Left ventricle myocardium superior (tissue), 1 donor: ENCODE measurements at places on chromosomes 16 and 17. TPM values are rescaled to one million over a fixed set of nuclear protein-coding genes. Genes with fewer than 3 reads are reported as not detected.

GRCh38 chr17:9928601-9929333 lies 23.7 kb upstream of the RCVRN start:
- no peak for DNase-seq

The KRT33A gene
- not detected for total RNA-seq

The MT1M gene
- total RNA-seq, result 6.8 TPM

DNA sequence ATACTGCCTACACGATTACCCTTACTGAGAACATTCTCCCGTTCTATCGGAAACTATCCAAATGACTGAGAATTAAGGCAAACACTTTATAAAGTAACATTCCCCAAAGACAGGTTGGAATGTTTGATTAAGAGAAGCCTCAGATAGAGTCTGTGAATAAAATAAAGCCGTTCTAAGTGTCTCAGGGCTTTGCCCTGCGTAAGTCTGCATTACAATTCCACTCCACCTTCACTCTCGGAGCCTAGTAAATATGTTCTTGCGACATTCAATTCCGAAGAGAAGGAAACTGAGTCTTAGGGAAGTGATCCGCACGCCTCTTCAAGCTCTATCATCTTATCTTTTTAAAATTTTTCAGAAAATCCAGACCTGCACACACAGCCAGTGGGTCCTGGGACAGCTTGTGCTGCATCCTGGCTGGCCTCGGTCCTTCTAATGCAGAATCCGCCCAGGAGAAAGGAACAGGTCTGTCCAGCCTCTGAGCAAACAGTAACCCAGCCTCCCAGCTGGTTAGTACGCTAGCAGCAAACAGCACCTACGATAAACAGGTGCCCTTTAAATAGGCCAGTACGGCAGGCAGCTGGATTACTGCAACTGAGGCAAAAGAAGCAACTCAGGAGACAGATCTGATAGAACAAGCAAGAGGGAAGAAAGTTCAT lies 254.1 kb upstream of the IRX3 start:
- DNase-seq, result no peak

The OR3A3 gene
- total RNA-seq, result not detected

The PRR14 gene
- 22.0 TPM for total RNA-seq

The CFDP1 gene
- 24.7 TPM for total RNA-seq

DNA sequence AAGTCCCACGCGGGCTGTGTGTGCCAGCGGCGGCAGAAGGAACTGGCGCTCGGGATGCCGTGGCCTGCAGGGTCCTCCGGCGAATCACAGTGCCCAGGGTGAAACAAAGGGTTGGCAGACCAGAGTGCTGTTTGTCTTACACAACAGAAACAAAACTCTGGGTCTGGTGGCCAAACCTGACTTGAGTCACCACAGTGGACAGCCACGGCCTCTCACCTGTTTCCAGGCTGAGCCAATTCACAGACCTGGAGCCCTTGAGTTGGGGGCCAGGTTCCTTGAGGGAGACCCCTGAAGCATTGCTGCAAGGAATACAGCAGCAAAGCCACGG lies 2.1 kb upstream of the CHMP6 start:
- no peak for DNase-seq

- no peak for DNase-seq
Observed at GRCh38 chr16:27822529-27822928, 241.0 kb downstream of the GSG1L start.

GRCh38 chr17:78539781-78540180 lies 37.4 kb downstream of the DNAH17 start:
- DNase-seq, result no peak

GRCh38 chr16:27918755-27919154 lies 144.8 kb downstream of the GSG1L start:
- no peak for DNase-seq

GRCh38 chr17:47719411-47720152 lies 13.5 kb upstream of the TBX21 start:
- DNase-seq, result no peak

The BOLA2B gene
- 49.5 TPM for total RNA-seq

DNA sequence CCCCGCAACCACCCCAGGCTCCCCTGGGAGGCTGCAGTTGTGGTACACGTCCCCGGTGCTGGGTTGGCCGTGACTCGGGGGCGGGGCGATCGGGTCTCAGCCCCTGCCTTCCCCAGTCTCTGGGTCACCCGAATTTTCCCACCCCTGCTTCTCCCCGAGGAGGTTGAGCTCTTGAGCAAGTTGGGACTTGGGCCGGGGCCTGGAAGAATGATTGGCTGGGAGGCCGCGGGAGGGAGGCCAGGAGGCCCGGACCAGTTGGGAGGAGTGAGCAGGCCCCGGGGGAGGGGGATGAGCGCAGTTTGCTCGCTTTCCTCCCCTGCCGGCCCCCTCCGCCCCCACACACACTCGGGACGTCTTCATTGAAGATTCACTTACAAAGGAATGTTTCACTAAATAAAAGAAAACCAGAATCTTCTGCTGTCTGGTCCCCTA lies 4.5 kb upstream of the HEXIM1 start:
- peak; percentile 94 for DNase-seq

DNA sequence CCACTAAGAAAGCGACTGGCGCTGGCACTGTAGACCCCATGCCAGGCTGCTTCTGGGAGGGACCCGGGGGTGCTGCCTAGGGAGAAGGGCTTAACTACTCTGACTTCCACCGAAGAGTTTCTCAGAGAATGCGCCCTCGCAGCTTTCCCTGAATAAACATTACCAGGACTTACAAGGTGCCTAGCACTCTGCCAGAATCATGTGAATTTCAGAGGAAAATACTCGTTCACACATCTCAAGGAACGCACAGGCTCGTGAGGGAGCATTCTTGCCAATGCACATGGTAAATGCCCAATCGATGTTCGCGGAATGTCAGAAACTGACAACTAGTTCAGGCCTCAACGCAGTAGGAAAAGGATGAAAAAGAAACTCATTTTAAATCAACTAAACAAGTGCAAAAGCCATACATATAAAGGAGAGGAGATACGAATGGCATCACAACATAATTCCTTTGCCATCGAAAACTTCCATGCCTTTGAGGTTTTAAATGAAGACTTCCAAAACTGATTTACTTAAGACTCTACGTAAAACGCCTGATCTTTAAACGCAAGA lies 999 bp downstream of the CMC2 start:
- DNase-seq, result no peak

DNA sequence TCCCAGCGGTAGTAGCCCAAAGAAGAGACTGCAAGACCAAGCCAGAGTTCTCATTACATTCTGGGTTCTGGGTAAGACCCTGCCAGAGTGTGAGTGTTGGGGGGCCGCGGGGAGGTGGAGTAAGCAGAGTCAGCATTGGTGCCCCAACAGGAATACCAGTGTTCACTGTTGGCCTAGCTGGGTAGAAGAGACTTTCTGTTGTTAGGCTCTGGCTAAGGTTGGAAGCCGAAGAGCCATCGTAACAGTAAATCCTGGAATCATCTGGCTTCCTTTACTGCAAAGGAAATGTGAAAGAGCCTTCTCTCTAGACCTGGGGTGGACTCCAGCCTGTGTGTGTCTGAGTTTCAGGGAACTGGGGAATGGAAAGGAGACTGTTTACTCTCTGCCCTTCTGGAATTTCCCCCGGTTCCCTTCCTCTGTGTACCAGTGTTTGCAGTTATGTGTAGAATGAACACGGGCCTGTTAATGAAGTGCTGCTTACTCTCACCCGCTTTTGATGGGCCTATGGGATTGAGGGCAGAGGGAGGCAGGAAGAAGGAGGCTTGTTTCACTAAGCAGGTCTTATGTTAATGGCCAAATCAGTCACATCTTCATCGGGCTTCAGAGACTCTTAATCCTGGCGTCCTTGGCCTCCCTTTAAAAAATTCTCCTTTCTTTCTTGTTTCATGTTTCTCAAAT lies 68.5 kb downstream of the WWP2 start:
- no peak for DNase-seq

- DNase-seq, result peak; percentile 40
Observed at GRCh38 chr16:88685156-88686061, 898 bp downstream of the SNAI3 start.

DNA sequence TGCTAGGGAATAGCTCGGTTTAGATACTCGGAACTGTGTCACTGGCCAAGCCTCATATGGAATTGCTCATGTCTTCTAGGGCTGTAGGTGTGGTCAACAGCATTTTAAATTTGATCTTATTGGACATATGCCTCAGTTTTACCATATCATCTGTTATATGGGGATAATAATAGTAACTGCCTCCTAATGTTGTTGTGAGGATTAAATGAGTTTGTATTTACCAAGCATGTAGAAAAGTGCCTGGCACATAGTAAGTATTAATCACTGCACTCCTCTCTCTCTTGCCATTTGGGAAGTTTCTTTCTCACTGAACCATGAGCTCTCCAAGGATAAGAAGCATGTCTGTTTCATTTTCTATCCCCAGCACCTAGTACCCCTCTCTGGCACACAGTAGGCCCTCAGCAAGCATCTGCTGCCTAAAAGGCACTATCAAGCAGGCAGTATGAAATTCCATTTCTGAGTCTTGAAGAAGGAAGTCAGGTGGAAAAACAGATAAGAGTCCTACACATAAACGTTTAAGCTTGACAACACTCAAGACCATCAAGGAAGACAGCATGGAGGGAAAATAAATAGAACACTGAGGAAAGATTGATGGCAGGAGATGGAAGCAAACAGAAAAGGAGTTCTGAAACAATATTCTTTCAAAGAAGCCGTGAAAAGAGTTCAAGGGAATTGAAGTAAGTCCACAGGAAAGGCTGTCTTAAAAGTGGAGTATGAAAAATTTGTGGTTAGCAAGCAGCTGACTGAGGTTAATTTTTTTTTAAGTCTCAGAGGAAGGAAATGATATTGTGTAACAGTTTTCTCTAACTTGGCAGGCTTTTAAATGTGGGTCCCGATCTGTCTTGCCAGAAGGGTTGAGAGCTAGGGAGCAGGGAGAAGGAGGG lies 2.2 kb upstream of the ATP6V0A1 start:
- DNase-seq, result no peak

DNA sequence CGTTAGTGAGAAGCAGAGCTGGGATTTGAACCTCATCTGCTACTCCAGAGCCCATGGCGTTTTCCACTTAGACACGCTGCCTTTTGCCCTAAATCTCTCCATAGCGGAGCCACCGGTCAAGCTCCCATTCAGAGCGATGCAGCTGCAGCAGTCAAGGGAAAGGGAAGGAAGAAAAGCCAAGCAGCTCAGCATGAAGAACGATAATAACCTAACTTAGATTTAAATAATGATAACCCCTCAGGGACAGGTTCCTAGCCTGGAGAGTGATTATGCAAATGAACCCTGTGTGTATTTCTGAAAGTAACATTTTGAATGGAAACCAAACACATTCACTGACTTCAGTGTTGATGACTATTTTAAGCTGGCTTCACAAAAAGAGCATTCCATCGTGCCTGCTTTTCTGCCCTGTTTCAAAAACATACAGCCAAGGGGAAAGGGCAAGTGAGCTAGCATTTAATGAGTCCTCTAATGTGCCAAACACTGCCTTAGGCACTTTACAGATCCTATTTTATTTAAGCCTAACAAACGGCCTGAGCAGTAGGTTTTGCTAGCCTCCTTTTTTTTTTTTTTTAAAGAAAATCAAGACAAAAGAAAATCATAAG lies 798.3 kb downstream of the CDH8 start:
- no peak for DNase-seq

GRCh38 chr17:7081341-7082062 lies 1.5 kb upstream of the CLEC10A start:
- peak; percentile 39 for DNase-seq

The METTL9 gene
- 53.4 TPM for total RNA-seq

The SAMD14 gene
- total RNA-seq, result 1.2 TPM

DNA sequence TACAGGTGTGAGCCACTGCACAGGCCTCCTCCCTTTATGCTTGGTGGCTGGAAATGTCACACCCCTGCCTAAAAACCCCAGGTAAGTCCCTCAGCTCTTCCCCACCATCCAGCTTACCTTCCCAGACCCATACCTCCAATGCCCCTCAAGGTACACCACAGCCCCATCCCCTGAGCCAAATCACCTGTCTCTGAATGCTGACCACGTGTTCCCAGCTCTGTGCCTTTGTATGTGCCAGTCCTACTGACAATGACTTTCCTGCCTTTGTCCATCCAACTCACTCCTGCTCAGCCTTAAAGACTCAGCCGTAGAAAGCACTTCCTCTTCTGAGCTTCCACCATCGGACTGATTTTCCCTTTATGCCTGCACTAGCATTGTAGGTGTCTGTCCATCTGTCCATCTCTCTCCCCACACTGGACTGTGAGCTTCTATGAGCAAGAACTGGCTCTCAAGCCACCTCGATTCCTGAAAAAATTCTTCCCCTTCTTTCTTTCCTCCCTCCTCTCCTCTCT lies 30.7 kb upstream of the GOSR2 start:
- DNase-seq, result no peak

GRCh38 chr17:81126281-81127132 lies 38.8 kb upstream of the PVALEF start:
- no peak for DNase-seq

The TOM1L1 gene
- total RNA-seq, result 12.1 TPM

DNA sequence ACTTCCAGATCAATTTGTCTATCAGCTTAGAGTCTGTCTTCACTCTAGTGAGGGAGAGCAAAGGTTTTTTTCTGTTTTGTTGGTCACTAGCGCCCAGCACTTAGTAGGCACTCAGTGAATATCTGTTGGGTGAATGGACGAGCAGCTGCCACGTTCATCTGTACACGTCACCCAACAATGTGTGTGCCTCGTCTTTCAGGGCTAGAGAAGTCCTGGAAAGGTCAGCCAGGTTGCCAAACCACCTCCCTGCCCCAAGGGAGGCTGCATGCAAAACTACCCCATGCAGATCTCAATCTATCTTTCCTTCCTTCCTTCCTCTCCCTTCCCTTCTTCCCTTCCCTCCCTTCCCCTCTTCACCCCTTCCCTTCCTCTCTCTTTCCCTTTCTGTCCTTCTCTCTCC lies 340.9 kb downstream of the SOX9 start:
- DNase-seq, result no peak

DNA sequence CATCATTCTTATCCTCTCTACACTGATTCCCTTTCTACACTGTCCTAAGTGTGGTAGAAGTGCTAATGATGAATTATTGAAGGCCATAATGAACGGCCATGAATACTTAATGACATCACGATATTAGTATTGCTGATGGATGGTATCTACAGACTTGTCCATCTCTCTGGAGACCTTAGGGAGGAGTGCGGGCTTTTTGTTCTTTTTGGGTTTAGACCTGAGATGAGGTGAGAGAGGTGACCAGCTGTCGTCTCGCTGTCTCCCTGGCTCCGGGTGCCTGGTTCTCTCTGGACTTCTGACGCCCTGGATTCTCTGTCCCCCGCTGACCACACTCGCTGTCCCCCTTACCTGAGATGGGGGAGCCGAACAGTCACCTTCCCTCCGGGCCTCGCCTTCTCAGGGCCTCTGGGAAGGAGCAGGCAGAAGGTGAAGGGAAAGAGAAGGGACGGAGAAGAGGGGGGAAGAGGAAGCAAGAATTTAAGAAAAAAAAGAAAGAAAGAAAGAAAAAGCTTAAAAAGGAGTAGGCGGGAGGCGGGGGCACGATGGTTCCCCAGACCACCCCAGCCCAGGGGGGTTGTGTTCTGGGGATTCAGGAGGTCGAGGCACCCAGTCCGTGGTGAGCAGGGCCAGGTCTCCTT lies 17.1 kb downstream of the SGCA start:
- no peak for DNase-seq

- no peak for DNase-seq
Observed at GRCh38 chr17:7442142-7442541, 2.7 kb upstream of the CHRNB1 start.
